ENCODE measurements at places on chromosomes 6 and 20. TPM values are rescaled to one million over a fixed set of nuclear protein-coding genes. Genes with fewer than 3 reads are reported as not detected.

FAM135A gene
- 5.6 TPM for polyA plus RNA-seq

RBPJL gene
- polyA plus RNA-seq: not detected

BPIFB6 gene
- polyA plus RNA-seq: not detected

TMEM244 gene
- polyA plus RNA-seq: not detected

PAK5 gene
- polyA plus RNA-seq: not detected

SGK1 gene
- 115 TPM for polyA plus RNA-seq

SASH1 gene
- polyA plus RNA-seq: 27.0 TPM

DNA sequence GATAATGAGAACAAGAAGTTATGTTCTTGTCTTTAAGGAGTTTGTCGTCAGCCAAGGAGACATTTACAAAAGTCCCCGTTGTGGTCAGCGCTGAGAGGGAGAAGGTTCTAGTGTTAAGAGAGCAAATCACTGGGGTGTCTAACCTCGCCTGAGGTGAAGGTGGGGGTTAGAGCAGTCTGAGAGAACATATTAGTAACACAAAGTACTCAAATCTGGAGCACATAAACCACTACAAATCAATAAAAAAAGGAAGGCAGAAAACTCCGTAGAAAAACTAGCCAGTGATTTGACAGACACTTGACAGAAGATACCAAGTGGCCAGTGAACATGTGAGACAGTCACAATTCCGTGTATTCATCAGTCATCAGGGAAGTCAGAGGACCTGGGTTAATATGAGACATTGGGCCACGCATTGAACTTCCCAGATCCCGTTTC is 45.4 kb downstream of the CDS2 start:
- DNase-seq: no peak

GRCh38 chr6:51814418-51814817 is 273.0 kb downstream of the PKHD1 start:
- no peak for DNase-seq

- no peak for DNase-seq
These were observed 407.7 kb upstream of the JARID2 start for GRCh38 chr6:14838133-14838583.

DNA sequence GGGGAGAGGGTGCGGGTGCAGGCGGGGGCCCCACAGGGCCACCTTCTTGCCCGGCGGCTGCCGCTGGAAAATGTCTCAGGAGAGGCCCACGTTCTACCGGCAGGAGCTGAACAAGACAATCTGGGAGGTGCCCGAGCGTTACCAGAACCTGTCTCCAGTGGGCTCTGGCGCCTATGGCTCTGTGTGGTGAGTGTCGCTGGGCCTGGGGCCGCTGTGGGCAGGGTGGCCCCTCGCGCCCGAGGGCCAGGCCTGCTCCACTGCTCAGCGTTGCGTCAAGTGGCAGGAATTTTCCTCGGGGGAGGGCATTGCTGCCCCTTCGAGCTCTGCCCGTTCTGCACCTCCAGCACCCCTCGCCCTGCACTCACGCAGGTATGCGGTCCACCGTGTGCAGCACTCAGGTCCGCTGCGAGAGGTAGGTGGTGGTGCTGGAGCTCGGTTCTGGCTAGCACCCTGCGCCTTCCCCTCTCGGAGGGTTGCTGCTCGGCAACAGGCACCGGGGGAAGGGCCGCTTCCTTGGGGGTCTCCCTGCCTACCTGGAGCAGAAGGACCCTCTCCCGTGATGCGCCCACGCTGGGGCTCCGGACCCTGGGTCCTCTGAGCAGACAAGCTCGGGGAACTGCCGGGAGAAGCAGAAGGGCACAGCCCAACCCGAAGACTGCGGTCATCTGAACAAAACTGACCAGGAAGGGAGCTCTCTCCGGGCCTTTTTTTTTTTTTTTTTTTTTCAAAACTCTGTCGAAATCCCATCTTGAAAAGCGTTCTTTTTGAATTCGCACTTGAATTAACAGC is 674 bp downstream of the MAPK14 start:
- DNase-seq: no peak

GRCh38 chr6:72649032-72649984 is 27.4 kb downstream of the KCNQ5 start:
- DNase-seq: peak; percentile 24

DNA sequence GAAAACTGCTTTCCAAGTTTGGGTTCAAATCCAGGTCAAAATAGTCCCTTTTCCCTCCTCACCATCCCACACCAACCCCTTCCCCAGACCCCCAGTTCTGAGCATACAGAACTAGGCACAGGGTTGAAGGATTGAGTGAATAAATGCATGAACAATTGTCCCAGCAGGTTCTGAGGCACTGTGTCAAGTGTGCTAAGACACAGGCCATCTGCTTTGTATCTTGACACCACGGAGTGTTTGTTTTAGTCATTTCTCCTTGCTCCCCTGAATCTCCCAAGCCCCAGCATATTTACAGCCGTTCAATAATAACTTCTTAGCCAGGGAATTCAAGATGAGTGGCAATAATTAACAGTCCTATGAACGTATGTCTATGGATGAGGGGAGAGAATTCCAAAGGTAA is 102.8 kb upstream of the JARID2 start:
- DNase-seq: no peak

DNA sequence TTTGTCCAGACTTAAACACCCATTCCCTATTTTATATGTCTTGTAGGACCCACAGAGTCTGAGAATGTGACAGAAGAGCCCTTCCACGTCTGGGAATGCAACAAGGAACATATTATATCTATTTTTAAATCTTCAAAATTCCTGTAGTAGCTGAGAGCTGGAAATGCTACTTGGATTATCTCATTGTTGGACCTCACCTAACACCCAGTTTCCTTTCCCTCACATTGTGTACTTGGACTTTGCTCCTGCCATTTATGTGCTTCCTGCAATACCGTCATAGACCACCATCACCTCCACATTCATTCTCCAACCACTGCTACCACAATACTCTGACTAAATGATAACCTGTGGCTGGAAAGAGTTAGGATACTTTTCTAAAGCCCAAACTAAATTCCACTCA is 335.4 kb downstream of the COL12A1 start:
- no peak for DNase-seq

GRCh38 chr6:84811351-84811750 is 47.0 kb upstream of the TBX18 start:
- DNase-seq: no peak

- DNase-seq: no peak
These were observed 33.9 kb upstream of the PRSS16 start for GRCh38 chr6:27213544-27214125.

- no peak for DNase-seq
These were observed 15.1 kb upstream of the ZSCAN9 start for GRCh38 chr6:28209753-28210535.

DNA sequence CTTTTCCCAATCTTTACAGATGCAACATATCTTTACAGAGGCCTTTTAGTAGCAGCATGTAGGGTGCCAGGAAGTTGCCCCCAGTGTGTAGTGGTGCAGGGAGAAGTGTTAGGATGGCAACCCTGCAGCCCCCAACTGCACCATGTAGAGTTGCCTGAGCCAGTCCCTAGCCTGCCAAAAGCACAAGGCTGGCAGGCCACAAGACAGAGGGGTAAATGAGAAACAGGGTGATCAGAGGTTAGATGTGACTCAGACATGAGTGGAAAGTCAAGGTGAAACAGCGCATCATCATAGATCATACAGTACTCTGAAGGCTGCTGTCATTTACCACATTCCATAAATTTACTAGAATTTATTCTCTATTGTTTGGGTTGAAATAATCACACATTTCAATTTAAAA is 467.5 kb downstream of the PRKN start:
- no peak for DNase-seq

DNA sequence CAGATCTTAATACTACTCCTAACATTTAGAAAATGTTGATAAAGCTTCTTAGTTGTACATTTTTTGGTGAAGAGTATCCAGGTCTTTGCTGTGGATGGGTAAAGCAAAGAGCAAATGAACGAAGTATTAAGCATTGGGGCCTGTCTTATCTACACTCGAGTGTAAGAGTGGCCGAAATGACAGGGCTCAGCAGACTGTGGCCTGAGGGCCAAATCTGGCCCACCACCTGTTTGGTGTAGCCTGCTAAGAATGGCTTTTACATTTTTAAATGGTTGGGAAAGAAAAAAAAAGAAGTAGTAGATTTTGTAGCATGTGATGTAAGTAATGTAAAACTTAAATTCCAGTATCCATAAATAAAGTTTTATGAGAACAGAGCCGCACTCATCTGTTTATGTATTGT is 19.4 kb upstream of the MAPK13 start:
- DNase-seq: no peak

DNA sequence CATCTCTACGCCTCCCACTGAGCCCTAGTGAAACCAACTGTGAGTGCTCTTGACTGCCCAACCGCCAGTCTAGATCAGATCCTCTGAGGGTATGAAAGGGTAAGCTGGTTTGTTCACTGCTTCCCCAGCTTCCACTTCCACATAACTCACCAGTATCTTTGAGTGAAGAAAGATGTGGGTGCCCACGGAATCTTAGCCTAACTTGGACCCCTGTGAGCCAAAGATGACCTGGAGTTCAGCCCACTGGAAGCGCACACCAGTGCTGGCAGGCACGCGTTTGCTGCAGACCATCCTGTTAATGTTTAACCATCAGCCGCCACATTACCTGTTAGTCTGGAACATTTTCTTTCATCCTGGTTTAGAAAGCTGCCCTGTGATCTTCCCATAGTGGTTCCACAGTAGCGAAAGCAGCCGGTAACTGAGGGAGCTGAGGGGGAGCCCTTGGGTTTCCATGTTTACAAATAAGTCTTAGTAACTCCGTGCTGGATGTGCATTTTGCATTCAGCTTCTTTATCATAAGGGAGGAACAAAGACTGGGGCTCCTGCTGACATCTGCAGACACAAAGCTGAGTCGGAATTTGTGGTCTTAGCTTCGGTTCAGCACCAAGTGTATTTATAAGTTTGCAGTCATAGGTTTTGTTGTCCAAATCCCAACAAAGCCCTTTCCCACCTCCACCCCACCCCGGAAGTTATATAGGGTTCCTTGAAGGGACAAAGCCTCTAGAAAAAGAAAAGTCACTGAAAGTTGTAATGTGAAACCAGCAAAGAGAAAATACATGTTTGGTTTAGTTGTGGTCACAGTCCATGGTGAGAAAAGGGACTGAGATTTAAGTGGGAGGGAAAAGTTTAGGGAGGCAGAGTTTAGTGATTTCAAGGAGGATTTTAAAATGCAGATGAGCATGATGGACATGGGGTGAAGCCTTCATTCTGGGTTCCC is 71.0 kb downstream of the SSR1 start:
- DNase-seq: no peak

- DNase-seq: peak; percentile 10
These were observed 291.8 kb downstream of the FOXC1 start for GRCh38 chr6:1901556-1901955.

DNA sequence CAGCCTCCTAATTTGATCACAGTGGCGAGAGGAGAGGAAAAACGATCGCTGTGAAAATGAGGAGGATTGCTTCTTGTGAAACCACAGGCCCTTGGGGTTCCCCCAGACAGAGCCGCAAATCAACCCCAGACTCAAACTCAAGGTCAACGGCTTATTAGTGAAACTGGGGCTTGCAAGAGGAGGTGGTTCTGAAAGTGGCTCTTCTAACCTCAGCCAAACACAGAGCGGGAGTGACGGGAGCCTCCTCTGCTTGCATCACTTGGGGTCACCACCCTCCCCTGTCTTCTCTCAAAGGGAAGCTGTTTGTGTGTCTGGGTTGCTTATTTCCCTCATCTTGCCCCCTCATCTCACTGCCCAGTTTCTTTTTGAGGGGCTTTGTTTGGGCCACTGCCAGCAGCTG is 28.7 kb downstream of the SAYSD1 start:
- no peak for DNase-seq

- DNase-seq: no peak
These were observed 19.5 kb downstream of the NHLRC1 start for GRCh38 chr6:18102783-18103509.

GRCh38 chr6:865846-866245 is 172.9 kb upstream of the EXOC2 start:
- no peak for DNase-seq

DNA sequence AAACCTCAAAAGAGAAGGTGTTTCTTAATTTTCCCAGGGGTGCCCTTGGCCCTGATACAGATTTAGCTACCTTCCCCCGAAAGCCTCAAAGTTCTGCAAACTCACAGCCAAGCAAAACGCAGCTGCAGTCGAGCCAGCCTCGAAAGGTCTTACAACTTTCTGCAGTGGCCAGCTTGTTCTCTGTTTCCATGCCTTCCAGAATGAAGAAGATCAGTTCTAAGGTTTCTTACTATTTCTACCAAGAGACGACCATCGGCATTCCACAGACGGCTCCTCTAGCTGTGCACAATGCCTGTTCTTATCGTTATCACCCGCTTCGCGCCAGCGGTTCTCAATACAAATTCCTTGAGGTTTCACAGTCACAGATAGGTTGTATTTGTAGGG is 28.5 kb upstream of the CCR6 start:
- DNase-seq: no peak

GRCh38 chr20:25064561-25065071 is 6.7 kb upstream of the ACSS1 start:
- DNase-seq: no peak

DNA sequence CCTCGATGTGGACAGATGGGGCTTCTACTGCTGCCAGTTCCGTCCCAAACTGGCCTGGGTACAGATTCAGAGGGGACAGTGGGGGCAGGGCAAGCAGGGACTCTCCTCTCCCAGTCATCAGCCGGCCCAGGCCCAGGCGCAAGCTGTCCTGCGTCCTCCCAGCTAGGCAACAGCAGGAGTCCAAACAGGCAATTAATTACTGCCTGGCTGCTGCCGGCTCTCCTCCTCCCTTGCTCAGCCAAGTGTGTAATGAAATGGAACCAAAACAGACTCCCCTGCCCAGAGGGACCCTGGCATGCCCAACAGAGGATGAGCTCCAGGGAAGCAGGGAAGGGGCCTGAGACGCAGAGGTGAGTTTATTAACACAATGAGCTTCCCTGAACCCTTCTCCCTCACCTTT is 17.8 kb upstream of the SLC32A1 start:
- DNase-seq: no peak

DNA sequence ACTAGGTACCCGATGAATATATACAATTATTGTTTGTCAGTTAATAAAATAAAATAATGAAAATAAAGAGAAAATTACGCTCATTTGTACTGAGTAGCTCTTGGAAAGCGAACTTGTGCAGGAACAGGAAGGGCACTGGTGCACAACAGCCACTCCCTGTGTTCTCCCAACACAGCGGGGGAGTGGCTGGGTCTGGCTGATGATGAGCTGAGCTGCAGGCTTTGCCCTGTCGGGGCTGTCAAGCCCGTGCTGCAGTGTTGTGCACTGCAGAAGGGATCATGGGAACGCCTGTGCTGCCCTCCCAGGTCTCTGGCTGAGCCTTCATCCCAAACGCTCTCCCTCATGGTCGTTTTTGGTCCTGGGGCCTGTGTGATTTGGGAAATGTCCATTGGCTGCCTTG is 131.7 kb upstream of the MAP3K4 start:
- no peak for DNase-seq

DNA sequence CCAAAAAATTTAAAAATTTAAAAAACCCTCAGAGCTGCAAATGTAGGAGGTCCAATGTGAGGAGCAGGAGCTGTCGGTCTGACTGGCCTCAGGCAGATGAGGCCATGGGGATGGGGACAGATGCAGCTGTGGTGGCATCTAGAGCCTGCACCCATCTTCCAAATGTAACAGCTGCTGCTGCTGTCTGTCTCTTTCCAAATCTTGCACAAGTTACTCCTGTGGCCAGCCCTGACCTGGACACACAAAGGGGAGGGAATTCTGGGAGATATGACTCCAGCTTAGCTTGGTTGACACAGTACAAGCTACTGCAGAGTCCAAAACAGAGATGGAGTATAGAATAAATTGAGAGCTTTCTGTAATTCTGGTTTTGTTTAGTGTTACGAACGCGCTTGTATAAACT is 115.2 kb downstream of the PRND start:
- DNase-seq: no peak

All from AG04450 (cell line).